Upper lobe of left lung (tissue), 6 donors: ENCODE measurements at places on chromosomes 12 and 14. TPM values are rescaled to one million over a fixed set of nuclear protein-coding genes. Genes with fewer than 3 reads are reported as not detected.

SLCO1B3 gene
- 0.69 TPM for total RNA-seq

KICS2 gene
- total RNA-seq, result 8.5 TPM

PPP1R36 gene
- 2.9 TPM for total RNA-seq

DEGS2 gene
- total RNA-seq, result 4.2 TPM

OR4K17 gene
- not detected for total RNA-seq

LRRK2 gene
- 240 TPM for total RNA-seq

SDR9C7 gene
- not detected for total RNA-seq

FGF23 gene
- total RNA-seq, result not detected

SELPLG gene
- total RNA-seq, result 34.0 TPM

DNA sequence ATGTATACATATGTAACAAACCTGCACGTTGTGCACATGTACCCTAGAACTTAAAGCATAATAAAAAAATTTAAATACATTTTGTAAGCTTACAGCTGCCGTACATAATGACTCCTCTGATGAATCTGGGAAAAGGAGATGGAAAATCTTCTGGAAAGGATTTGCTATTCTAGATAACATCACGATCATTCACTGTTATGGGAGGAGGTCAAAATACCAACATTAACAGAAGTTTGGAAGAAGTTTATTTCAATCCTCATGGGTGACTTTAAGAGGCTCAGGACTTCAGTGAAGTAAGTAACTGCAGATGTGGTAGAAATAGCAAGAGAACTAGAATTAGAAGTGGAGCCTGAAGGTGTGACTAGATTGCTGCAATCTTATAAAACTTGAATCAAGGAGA lies 172.2 kb downstream of the SLC16A7 start:
- no peaks in the 10 kb centered on the region for H3K4me1 ChIP-seq
- H3K36me3 ChIP-seq, result no peaks in the 10 kb centered on the region
- no peaks in the 10 kb centered on the region for H3K27me3 ChIP-seq
- no peak for DNase-seq
- no peak overlapping the region for H3K27ac ChIP-seq

DNA sequence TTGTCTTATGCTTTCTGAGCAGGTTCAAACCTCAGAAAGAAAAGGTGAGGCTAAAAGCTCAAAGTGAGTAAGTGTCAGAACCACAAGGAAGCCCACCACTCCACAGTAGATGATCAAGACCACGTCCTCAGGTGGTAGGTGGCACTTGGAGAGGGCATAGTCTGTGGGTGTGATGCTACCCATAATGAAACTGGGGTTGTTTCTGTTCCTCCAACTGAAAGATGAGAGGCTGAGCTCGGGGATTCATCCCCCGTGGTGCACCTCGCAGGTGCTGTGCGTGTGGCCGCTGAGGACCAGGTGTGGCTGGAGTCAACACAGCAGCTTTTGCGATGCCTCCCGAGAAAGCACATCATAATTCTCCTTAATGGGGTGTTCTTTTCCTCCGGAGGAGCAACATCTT lies 285.7 kb downstream of the TTC8 start:
- no peak overlapping the region for H3K4me3 ChIP-seq
- H3K4me1 ChIP-seq, result no peaks in the 10 kb centered on the region
- no peaks in the 10 kb centered on the region for H3K36me3 ChIP-seq
- peak; percentile 25 for DNase-seq
- H3K27ac ChIP-seq, result no peak overlapping the region

DNA sequence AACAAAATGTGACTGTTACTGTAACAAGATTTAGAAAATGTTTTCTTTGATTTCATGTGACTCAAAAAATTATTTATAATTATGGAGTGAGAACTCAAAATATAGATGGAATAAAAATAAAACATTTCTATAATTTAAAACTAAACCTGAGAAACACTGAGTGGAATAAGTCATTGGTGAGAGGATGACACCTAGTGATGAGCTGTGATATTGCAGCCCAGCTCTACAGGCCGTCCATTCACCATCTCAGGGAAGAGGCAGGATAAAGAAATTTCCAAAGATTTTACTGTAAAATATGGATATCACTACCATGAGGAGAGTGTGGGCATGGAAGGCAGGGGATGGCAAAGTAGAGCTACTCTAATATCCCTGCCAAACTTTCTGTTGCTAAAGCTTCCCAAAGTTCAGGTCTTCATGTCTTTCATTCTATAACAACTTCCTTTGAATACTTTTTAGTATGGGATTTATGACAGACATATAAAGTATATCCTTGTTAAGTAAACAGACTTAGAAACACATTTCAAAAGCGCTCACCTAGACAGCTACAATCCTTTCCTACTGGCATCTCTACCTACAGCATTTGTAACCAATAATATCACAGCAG lies 308.0 kb downstream of the ITPR2 start:
- peaks cover 11% of the 10 kb centered on the region for H3K4me1 ChIP-seq
- H3K4me3 ChIP-seq, result no peak overlapping the region
- H3K27me3 ChIP-seq, result no peaks in the 10 kb centered on the region
- no peaks in the 10 kb centered on the region for H3K36me3 ChIP-seq
- no peak for DNase-seq

DNA sequence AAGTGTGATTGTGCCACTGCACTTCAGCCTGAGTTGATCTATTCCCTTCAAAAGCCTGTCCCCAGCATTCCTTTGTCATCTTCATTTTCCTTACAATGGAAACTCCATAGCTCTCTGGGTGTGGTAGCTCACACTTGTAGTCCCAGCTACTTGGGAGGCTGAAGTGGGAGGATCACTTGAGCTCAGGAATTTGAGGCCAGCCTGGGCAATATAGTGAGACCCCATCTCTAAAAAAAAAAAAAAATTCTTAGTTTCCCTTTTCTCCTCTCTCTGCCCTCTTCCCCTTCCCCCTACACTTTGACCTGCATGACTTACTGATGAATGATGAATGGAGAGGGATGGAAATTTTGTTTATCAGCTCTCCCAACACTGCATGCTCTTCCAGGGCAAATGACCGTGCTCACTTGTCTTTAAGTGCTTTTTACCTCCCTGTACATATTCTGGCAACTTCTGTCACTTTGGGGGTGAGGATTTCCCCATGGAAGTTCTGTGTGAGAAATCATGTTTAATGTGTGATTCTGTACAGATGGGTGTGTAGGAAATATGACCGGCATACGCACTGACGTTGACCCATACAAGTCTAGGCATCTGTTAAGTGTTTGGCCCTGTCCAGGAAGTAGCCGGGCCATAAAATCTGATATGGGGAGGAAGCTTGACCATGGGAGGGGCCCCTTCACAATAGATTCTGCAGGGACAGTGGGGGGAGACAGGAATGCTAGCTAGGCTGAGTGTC lies 65.4 kb downstream of the ZFP36L1 start:
- no peak overlapping the region for H3K4me3 ChIP-seq
- no peaks in the 10 kb centered on the region for H3K36me3 ChIP-seq
- no peaks in the 10 kb centered on the region for H3K27me3 ChIP-seq
- peaks cover 20% of the 10 kb centered on the region for H3K4me1 ChIP-seq
- no peak for DNase-seq

DNA sequence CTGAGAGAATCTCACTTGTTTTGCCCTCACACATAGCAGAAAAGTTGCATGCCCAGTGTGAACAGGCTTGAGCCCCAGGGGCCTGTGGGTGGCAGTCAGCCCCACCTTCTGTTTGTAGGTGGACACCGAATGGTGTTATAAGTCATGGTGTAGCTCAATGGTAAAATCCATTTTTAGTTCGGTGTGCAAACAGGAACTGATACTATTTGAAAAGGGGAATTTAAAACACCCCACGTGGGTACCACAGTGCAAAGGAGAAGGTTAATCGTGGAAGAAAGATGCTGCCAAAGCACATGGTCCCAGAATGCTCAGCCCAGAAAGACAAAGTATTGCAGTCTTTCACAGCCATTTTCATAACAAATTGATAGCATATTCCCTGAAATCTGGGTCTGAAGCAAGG lies 71.8 kb upstream of the GZMB start:
- H3K27me3 ChIP-seq, result no peaks in the 10 kb centered on the region
- no peak overlapping the region for H3K4me3 ChIP-seq
- no peak for DNase-seq
- H3K36me3 ChIP-seq, result no peaks in the 10 kb centered on the region
- H3K4me1 ChIP-seq, result no peaks in the 10 kb centered on the region

GRCh38 chr12:49907352-49907751 lies 3.7 kb upstream of the FAIM2 start:
- peaks cover 16% of the 10 kb centered on the region for H3K4me1 ChIP-seq
- H3K27ac ChIP-seq, result no peak overlapping the region
- no peak for DNase-seq
- peaks cover 9% of the 10 kb centered on the region for H3K27me3 ChIP-seq
- no peak overlapping the region for H3K4me3 ChIP-seq

- no peak overlapping the region for H3K4me3 ChIP-seq
- no peaks in the 10 kb centered on the region for H3K27me3 ChIP-seq
- DNase-seq, result no peak
- no peaks in the 10 kb centered on the region for H3K4me1 ChIP-seq
- peak overlapping the region; percentile 23 for H3K27ac ChIP-seq
- peaks cover 23% of the 10 kb centered on the region for H3K36me3 ChIP-seq
These were observed 23.1 kb downstream of the EXD2 start for GRCh38 chr14:69214393-69214792.

DNA sequence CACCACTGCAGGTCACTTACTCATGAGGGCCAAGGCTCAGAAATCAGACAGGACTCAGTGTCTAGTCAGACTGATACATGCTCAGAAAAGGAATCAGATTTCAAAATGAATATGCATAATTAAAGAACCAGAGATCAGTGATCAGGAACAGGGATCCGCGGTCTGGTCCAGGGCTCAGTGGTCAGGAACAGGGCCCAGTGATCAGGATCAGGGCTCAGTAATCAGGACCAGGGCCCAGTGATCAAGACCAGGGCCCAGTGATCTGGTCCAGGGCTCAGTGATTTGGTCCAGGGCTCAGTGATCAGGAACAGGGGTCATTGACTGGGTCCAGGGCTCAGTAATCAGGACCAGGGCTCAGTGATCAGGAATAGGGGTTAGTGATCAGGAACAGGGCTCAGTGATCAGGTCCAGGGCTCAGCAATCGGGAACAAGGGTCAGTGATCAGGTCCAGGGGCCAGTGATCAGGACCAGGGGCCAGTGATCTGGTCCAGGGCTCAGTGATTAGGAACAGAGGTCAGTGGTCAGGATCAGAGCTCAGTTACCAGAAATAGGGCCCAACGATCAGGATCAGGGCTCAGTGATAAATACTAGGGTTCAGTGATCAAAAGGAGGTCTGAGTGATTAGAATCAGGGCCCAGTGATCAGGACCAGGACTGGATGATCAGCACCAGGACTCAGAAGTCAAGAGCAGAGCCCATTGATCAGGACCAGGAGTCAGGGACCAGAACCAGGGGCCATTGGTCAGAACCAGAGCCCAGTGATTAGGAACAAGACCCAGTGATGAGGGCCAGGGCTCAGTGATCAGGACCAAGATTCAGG lies 175.3 kb downstream of the TMEM121 start:
- H3K36me3 ChIP-seq, result no peaks in the 10 kb centered on the region
- H3K27me3 ChIP-seq, result no peaks in the 10 kb centered on the region
- no peaks in the 10 kb centered on the region for H3K4me1 ChIP-seq

DNA sequence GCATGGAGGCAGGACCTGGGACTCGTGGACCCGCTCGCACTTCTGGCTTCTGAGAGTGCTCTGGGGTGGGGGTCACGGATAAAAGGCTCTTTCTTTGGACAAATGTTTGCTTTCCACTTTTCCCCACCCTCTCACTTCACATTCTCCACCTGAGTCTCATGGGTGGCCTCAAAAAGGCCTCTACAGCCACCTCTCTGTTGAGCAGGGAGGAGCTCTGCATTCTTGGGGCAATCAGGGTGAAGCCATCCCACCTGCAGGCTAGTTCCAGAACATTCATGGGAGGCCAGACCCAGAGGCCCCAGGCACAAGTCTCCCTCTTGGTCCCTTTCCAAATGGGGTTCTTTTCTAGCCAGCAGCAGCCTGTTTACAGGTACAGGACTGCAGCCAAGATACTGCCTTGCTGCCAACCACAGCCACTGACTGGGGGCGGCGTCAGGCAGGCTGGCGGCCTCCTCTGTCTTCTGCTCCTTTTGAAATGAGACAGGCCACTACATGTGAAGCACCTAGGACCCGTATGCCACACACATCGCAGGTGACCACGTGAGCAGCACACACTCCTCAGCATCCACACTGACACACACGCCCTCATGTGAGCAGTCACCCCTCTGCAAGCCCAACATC lies 18.2 kb upstream of the CEBPE start:
- no peak overlapping the region for H3K4me3 ChIP-seq
- peak; percentile 48 for DNase-seq
- H3K27me3 ChIP-seq, result no peaks in the 10 kb centered on the region
- H3K36me3 ChIP-seq, result peaks cover 10% of the 10 kb centered on the region
- no peak overlapping the region for H3K27ac ChIP-seq

DNA sequence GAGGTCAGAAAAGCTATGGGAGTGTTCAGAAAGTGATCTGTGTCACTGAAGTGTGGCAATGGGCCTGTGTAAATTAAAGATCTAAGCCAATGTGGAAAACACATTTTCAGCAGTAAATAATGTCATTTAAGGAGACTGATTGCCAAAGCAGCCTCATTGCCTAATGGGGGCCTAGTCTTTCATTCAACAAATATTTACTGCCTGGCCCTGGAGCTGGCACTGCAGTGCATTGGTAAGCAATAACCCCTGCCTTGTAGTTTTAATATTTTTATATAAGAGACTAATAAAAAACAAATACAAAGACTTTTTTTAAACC lies 326.6 kb downstream of the BTG1 start:
- H3K36me3 ChIP-seq, result no peaks in the 10 kb centered on the region
- DNase-seq, result no peak

DNA sequence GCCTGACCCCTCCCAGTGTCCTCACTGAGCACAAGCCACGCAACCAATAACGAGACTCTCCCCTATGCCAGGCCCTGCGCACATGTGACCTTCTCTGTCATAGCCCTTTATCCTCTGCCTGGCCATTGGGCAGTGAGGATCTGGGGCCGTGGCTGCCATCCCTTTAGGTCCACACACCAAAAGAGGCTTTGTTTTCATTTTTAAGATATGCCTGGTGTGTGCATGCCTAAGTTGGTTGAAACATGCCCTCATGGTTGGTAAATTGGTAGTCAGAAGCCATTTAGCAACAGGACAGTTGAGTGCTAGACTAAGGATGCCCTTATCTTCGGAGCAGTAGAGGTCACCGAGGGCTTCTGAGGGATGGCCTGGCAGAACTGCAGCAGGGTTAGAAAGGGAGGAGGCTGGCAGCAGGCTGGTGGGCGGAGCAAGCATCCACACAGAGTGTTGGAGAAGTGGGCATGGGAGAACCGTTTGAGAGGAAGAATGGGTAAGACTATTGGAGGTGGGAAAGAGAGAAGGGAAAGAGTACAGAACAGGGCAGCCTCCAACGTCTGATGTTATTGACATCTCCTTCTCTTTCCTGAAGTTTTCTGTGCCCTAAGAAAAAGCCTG lies 75.1 kb downstream of the SLC24A4 start:
- no peak overlapping the region for H3K27ac ChIP-seq
- no peak for DNase-seq
- H3K36me3 ChIP-seq, result no peaks in the 10 kb centered on the region

DNA sequence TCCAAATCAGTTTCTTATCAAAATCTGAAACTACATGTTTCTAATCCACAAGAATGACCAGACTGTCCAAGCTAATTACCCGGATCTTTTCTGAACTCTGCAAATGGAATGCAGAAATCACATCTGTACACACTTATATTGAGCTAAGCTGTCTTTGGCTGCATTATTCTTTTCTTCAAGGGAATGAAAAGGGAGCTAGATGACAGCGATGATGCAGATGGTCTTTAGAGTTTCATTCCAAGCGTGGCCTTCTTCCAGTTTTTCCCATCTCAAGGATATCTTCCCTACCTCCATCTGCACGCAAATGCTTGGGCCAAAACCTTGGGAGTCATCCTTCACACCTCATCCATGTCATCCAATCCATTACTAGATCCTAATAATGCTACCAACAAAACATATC lies 12.6 kb downstream of the KCNH5 start:
- no peak for DNase-seq
- H3K4me3 ChIP-seq, result no peak overlapping the region
- no peaks in the 10 kb centered on the region for H3K36me3 ChIP-seq
- no peak overlapping the region for H3K27ac ChIP-seq
- no peaks in the 10 kb centered on the region for H3K27me3 ChIP-seq
- no peaks in the 10 kb centered on the region for H3K4me1 ChIP-seq
